ENCODE measurements at places on chromosomes 3 and 15.
A peak's percentile ranks its signal among the peaks of the same experiment; 100 is the strongest.

DNA sequence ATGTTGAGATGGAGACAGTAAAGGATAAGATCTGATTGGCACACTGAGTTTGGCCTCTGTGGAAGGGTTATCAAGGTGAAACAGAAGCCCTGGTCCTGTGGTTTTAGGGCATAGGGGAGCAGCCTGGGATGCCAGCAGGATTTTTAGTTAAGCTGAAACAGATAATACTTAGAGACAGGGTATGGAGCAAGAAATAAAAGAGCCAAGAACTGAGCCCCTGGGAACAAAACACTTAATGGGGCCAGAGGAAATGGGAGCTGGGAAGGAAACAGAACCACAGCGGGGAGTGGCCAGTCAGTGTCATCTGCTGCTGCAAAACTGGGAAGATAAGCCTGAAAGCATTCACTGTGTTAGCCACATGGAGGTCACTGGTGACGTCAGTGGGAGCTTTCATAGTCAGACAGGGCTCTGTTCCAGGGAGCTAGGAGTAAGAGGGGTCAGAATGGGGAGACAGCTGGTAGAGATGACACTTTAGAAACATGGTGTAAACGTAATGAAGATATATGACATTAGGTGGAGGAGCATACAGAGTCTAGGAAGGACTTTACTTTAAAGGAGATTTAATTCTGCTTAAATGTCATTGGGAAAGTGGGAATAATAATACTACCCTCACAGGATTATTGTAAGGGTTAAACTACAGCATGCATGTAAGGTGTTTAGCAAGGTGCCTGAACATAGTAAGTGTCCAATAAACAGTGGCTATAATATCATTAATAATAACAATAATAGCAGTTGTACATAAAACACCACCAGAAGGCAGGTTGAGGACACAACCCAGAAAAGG lies 172.7 kb upstream of the CTNNB1 start:
- no peak for DNase-seq

DNA sequence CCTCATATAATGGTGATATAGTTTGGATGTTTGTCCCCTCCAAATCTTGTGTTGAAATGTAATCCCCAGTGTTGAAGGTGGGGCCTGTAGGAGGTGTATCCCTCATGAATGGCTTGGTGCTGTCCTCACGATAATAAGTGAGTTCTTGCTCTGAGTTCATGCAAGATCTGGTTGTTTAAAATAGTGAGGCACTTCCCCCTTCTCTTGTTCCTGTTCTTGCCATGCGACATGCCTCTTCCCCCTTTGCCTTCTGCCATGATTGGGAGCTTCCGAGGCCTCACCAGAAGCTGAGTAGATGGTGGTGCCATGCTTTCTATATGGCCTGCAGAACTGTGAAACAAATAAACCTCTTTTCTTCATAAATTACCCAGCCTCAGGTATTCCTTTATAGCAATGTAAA lies 39.2 kb downstream of the REC114 start:
- no peak for DNase-seq

GRCh38 chr15:60616147-60616546 lies 137.2 kb upstream of the ICE2 start:
- DNase-seq = no peak

DNA sequence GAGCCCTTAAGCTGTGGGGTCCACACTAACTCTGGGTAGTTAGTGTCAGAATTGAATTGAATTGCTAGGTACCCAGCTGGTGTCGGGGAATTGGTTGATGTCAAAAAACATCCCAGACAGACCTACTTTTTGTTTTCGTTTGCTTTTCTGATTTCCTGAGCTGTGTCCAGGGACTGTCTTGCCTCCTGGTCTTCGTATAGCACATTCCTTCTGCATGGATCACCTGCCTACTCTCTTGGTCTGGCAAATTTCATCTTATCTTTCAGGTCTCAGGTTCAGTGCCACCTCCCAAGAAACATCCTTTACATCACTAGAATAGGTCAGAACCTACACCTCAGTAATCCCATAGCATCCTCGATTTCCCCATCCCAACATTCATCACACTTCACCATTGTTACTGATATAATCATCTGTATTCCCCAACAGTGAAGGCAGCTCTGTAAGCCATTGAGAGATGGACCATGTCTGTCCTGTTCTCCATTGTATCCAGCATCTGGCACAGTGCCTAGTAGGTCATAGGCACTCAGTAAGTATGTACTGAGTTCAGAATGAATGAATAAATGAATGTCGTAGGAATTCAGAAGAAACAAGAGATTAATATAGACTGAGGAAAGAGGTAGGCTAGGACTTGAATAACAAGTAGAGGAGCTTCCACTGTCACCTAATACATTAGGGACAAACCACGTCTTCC lies 81.2 kb downstream of the ANP32A start:
- no peak for DNase-seq

DNA sequence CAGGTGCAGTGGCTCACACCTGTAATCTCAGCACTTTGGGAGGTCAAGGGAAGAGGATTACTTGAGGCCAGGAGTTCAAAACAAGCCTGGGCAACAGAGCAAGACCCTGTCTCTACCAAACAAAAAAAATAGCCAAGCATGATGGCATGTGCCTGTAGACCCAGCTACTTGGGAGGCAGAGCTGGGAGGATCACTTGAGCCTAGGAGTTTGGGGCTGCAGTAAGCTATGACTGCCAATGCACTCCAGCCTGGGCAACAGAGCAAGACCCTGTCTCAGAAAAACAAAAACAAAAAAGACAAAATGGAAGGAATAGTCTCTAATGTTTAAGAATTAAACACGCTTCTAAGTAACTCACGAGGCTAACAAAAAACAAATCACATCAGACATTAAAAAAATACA lies 106.5 kb downstream of the DLG1 start:
- no peak for DNase-seq

GRCh38 chr3:125019271-125019670 lies 36.5 kb downstream of the HEG1 start:
- DNase-seq = no peak

- DNase-seq = no peak
Observed at GRCh38 chr15:69685512-69686452, 233.2 kb downstream of the RPLP1 start.

DNA sequence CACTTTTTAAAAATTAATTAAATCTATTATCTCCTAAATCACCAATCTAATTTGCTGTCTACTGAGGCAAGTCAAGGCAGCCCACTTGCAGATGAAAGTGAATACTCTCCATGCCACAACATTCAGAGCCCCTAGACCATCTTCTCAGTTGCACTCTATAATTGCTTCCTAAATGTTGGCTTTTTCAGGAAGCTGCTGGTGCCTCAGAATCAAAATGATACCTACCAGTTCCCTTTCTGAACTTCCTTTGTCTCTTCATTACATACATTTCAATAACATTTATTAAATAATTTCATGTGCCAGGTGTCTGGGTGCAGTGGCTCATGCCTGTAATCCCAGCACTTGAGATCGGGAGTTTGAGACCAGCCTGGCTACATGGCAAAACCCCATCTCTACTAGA lies 124.1 kb downstream of the SERPINI1 start:
- DNase-seq = no peak

DNA sequence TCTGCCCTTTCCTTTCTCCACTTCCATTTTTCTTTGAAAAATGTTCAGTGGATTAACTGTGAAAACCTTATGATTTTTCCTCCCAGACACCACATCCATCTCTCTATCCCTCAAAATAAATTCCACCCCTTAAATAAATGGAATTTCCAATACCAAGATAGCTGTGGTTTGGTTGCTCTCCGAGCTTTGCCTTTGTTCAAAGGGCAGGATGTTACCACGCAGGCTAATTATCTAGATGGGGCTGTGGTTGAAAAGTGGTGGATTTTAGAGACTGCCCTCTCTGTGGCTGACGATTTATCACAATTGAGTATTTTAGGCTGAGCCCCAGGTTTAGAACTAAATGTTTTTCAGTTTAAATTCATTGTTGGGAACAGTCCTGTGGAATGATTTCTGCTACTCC lies 36.9 kb upstream of the CMSS1 start:
- DNase-seq = no peak

DNA sequence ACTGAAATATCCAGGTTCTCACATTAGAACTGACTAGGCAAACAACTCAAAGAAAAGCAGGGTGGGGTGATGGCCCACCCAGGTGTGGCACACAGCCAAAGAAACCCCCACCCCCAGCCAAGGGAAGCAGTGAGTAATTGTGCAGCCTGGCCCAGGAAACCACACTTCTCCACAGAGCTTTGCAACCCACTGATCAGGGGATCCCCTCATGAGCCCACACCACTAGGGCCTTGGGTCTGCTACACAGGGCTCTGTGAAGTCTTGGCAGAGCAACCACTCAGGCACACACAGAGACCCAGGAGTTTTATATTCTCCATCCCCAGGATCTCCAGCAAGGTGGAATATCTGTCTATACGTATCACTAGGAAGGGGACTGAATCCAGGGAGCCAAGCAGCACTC lies 22.2 kb upstream of the TRIM42 start:
- no peak for DNase-seq

- DNase-seq = no peak
Observed at GRCh38 chr3:171700653-171701052, 109.6 kb downstream of the PLD1 start.

GRCh38 chr15:26658290-26658689 lies 114.6 kb downstream of the GABRB3 start:
- DNase-seq = no peak

DNA sequence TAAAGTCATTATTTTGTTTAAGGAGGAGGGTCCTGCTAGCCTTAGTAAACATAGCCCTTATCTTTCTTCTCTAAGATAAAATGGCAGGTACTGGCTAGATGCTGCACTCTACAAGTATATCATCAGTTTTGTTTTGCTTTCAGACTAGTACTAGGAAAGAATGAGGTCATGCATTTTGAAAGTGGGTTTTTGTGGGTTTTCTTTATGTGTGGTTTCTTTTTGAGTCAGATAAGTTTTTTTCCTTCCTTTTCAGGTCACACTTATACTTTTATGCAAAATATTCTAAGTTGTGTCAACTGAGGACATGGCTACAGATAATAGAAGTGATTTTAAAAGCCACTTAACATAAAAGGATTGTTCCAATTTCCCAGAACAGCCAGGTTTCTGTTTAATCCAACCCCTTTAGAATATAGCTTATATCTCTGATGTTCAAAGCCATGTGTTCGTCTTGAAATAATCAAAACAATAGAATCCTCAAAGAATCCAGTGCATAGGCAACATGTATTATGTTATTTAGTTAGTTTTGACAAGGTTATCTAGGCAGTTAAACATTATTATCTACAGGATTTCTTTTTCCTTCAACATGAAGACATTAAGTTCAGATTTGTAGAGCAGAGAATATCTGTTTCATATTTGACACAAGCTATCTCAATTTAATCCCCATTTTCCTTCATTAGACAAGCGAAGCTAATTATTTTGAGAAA lies 406.2 kb downstream of the RBMS3 start:
- no peak for DNase-seq

- DNase-seq = no peak
Observed at GRCh38 chr3:64726414-64727090, 38.8 kb upstream of the ADAMTS9 start.

DNA sequence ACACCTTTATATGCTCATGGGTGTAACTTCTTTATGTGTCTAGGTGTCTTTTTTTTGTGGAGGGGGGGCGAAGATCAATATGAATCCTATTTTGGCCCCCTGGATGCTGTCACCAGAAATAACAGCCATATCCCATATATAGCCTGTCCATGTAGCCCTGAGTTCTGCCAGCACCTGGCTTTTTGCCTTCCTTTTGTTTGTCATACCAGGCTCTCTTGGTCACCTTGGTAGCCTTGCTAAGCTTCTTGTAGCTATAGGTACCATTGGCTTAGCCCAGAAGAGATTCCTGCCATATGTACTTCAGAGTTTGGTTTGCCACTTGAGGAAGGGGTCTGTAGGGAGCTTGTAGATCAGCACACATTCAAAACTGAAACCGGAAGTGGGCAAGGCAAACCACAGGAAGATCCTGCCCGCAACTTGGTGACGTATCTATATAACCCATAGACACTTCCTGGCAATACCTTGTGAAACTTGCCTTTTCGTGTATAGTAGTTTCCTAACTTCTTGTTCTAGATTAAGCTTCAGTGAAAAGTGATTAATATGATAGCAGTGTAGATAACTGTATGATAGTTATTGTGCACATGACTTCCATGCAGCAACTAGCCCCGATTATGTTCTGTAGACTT lies 11.9 kb downstream of the RASA2 start:
- peak; percentile 81 for DNase-seq

DNA sequence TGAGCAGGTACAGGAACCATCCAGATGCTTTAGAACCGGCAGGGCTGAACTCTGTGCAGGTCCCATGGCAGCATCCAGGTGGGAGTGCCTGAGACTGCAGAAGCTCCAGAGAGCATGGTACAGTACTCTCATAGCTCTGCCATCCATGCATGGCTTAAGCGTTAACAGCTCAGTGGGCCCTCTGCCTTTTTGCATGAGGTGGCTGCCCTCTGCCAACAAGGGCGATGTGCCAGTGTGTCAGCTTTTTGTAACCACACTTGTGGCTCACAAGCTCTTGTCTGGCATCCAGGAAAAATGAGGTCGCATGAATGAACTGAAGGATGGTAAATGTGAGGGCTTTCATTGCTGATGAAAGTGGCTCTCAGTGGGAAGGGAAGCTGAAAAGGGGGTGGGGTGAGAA lies 950.1 kb downstream of the DIPK2A start:
- no peak for DNase-seq

DNA sequence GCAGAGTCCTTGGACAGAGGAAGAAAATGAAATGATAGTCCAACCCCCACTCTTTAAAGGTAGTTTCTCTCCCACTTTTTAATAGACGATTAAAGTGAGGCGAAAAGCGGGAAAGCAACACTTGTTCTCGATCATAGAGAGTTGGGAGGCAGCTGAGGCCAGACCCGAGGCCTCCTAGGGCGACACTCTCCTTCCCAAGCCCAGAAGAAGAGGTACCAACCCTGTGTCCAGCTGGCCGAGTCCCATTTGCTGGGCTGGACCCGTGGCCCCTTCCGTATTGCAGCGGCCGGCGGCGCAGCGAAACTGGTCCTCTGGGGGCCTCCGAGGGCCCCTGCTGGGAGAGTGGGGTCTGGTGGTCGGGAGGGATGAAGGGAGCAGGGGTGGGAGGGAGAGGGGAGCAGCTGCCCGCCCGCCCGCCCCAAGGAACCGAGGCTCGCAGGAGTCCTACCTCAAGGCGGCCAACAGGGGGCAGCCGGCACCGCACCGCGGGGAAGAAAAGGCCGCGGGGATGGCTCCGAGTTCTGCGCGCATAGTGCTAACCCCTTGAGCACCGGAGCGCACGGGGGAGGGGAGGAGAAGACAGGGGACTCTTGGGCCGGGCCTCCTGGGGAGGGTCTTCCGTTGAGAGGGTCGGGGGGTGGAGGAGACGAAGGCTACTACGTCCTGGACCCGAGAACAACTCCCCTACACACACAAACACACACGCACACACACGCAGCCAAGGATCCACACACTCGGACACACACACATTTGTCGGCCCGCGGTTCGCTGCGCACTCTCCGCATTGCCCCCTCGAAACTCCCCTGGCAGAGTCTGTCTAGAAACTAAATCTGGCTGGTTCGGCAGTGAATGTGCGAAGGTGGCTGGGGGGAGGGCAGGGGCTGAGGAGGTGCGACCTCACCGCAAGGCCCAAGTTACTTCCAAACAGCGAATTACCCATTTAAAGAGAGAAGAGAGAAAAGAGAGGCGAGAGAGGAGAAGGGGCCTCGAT lies 2.0 kb downstream of the WNT5A start:
- DNase-seq = no peak

- DNase-seq = no peak
Observed at GRCh38 chr15:101207867-101208288, 44.0 kb downstream of the CHSY1 start.

Measured in T-helper 22 cell (primary cell).